ENCODE measurements at places on chromosomes 7 and 10.

GRCh38 chr10:18100669-18101068 is 39.6 kb upstream of the CACNB2 start:
- DNase-seq = no peak

DNA sequence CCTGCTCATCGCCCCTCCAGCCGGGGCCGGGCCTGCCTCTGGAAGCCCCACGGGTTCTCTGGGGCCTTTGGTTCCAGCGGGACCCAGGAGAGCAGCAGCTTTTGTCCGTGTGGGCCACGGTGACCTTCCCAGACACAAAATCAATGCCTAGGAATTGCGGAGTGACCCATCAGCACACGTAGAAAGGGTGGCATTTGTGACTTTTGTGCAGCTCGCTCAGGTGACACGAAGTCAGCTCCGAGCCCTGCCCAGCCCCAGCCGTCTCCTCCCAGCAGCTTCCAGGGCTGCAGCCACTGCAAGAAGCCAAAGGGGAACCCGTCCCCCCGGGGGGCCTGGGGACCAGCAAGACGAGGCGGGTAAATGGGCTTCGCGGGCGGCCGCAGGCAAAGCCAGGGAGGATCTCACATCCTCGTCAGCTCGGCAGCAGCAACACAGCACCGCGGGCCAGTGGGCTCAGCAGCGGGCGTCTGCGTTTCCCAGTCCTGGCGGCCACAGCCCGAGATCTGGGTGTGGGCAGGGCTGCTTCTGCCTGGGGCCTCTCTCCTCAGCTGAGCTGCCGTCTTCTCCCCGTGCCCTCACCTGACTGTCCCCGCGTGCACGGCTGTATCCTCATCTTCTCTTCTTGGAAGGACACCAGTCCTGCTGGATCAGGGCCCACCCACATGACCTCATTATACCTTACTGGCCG is 88.5 kb downstream of the PAXIP1 start:
- DNase-seq = no peak

GRCh38 chr10:124566981-124567835 is 105.6 kb downstream of the LHPP start:
- DNase-seq = no peak

GRCh38 chr10:3681642-3682554 is 103.1 kb downstream of the KLF6 start:
- DNase-seq = no peak
